ENCODE measurements at places on chromosomes 1 and 21. TPM values are rescaled to one million over a fixed set of nuclear protein-coding genes. Genes with fewer than 3 reads are reported as not detected.

DNA sequence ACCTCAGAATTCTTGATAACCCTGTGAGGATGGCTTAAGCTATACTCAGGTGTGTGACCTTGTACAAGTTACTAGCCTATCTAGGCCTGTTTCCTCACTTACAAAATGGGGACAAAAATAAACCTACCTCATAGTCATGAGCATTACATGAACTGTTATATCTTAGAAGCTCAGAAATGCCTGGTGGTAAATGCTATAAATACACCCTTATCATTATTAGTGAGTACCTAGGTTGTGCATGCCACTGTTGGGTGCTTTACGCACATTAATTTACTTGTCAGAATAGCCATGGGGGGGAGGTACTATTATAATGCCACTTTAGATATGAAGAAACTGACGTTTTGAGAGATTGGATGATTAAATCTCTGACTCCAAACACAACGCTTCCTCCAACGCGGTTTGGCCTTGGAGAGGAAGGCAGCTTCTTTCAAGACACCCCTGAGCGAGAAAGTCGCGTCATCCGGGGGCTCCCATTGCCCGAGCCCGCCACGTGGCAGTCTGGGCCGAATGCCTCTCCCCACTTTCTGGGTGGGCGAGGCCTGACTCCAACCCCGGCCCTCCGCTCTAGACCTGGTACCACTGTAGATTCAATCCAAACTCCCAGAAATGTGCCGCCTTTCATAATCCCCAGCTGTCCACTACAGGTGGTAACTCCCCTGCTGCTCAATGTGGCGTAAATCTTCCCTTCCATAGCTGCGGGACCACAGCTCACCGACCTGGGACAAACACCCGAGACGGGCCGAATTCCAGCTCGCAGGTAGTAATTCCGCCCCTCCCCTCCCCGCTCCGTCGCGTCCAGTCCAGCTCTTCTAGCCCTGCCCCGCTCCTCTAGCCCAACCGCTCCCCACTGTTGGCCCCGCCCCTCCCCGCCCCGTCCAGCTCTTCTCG is 771 bp upstream of the RAD54L start:
- peak; percentile 69 for DNase-seq
- peak overlapping the region; percentile 46 for H3K4me3 ChIP-seq
- peaks cover 3% of the 10 kb centered on the region for H3K36me3 ChIP-seq

DNA sequence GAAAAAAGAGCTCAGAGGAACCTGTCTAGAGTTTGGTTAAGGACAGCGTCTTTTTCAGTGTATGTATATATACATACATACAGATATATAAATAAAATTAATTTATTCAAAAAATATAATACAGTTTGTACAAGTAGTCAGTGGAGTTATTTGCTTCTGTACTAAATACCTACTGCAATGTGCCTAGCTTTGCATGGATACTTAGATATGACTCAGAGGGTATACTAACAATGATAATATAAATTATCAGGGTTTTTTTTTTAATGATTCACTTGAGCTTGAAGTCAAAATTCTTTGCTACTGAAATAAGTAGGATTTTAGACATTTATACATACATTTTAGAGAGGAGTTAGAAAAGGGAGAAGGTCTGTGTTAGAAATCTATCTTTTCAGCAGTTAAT is 117.9 kb downstream of the PHTF1 start:
- no peak for DNase-seq
- no peak overlapping the region for H3K4me3 ChIP-seq
- H3K36me3 ChIP-seq = no peaks in the 10 kb centered on the region

DNA sequence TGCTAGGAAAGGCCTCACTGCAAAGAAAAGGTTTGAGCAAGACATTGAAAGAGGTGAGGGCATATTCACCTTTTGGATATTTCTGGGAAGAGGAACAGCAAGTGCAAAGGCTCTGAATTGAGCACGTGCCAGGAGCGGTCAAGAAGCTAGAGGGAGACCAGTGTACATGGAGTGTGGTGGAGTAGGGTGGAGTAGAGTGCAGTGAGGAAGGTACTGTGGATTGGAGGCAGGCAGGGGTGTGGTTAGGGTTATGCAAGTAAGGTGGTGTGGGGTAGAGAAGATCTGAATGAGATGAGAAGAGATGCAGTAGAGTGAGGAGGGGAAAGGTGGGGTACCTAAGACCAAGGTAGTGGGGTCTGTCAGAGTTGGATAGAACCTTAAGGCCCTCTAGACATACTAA is 119.6 kb downstream of the OMA1 start:
- no peak overlapping the region for H3K27ac ChIP-seq
- H3K4me3 ChIP-seq = no peak overlapping the region
- H3K27me3 ChIP-seq = peaks cover 29% of the 10 kb centered on the region
- peaks cover 4% of the 10 kb centered on the region for H3K4me1 ChIP-seq

DNA sequence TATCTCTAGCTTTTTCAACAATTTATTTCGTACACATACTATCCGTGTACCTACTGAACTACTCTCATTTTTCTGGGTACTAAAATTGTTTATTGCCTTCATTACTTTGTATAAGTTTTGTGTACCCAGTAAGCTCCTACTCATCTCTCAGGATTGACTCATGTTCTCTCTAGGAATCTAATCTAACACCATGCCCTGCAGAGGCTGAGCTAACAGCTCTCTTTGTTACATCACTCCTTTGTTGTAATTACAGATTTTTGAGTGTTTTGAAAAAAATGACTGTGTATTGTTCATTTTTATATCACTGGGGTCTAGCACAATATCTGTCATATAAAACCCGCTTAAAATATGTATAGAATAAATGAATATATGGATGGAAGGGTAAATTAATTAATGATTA is 167.1 kb downstream of the ATP6V1G3 start:
- H3K27me3 ChIP-seq = no peaks in the 10 kb centered on the region
- peak; percentile 45 for DNase-seq
- H3K27ac ChIP-seq = no peak overlapping the region

- H3K27ac ChIP-seq = no peak overlapping the region
- no peaks in the 10 kb centered on the region for H3K27me3 ChIP-seq
- no peaks in the 10 kb centered on the region for H3K4me1 ChIP-seq
- no peaks in the 10 kb centered on the region for H3K36me3 ChIP-seq
- DNase-seq = no peak
- no peak overlapping the region for H3K4me3 ChIP-seq
Observed at GRCh38 chr1:109802901-109803561, 39.3 kb upstream of the EPS8L3 start.

GRCh38 chr1:150372580-150372979 is 8.6 kb downstream of the RPRD2 start:
- no peak overlapping the region for H3K27ac ChIP-seq
- H3K27me3 ChIP-seq = no peaks in the 10 kb centered on the region
- DNase-seq = no peak
- peaks cover 15% of the 10 kb centered on the region for H3K4me1 ChIP-seq
- H3K4me3 ChIP-seq = no peak overlapping the region

DNA sequence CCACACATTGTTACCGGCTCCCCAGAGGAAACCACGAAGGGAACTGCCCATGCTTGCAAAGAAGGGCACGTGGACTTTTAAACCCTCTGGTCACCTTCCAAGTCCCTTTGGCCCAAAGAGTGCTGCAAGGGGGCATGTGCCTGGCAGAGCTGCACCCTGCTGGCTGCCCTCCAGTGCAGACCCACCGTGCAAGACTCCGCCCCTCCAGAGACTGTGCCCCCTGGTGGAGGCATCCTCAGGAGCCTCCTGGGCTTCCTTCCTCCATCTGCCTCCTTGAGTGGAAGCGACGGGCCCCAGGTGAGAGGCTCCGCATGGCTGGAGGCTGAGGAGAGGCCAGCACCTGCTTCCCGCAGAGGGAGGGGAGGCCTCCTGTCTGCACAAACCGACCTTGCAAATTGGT is 100.6 kb downstream of the CRYAA start:
- no peaks in the 10 kb centered on the region for H3K27me3 ChIP-seq
- no peaks in the 10 kb centered on the region for H3K4me1 ChIP-seq
- H3K36me3 ChIP-seq = no peaks in the 10 kb centered on the region
- no peak overlapping the region for H3K4me3 ChIP-seq

- no peak overlapping the region for H3K27ac ChIP-seq
- H3K4me3 ChIP-seq = no peak overlapping the region
- DNase-seq = no peak
- H3K4me1 ChIP-seq = no peaks in the 10 kb centered on the region
- H3K36me3 ChIP-seq = no peaks in the 10 kb centered on the region
Observed at GRCh38 chr1:184425449-184426277, 38.8 kb downstream of the C1orf21 start.

- H3K4me1 ChIP-seq = no peaks in the 10 kb centered on the region
- no peak overlapping the region for H3K4me3 ChIP-seq
- DNase-seq = peak; percentile 80
- no peaks in the 10 kb centered on the region for H3K36me3 ChIP-seq
- no peak overlapping the region for H3K27ac ChIP-seq
Observed at GRCh38 chr1:55474168-55474786, 259.1 kb upstream of the USP24 start.

- no peak for DNase-seq
- H3K27ac ChIP-seq = no peak overlapping the region
- H3K27me3 ChIP-seq = no peaks in the 10 kb centered on the region
- no peak overlapping the region for H3K4me3 ChIP-seq
Observed at GRCh38 chr1:166999075-166999474, 10.0 kb downstream of the MAEL start.

- H3K36me3 ChIP-seq = no peaks in the 10 kb centered on the region
- no peak overlapping the region for H3K4me3 ChIP-seq
- peak overlapping the region; percentile 68 for H3K27ac ChIP-seq
- H3K27me3 ChIP-seq = no peaks in the 10 kb centered on the region
- no peak for DNase-seq
Observed at GRCh38 chr1:91799863-91800262, 86.1 kb downstream of the TGFBR3 start.

GRCh38 chr1:56967900-56968832 is 2.4 kb upstream of the C8B start:
- H3K4me1 ChIP-seq = peaks cover 16% of the 10 kb centered on the region
- no peaks in the 10 kb centered on the region for H3K36me3 ChIP-seq
- H3K27me3 ChIP-seq = no peaks in the 10 kb centered on the region
- DNase-seq = peak; percentile 63

GRCh38 chr1:116270316-116271057 is 102.6 kb upstream of the ATP1A1 start:
- H3K27ac ChIP-seq = no peak overlapping the region
- H3K36me3 ChIP-seq = no peaks in the 10 kb centered on the region
- H3K4me3 ChIP-seq = no peak overlapping the region
- no peak for DNase-seq
- H3K27me3 ChIP-seq = no peaks in the 10 kb centered on the region

- H3K4me1 ChIP-seq = peaks cover 33% of the 10 kb centered on the region
- H3K36me3 ChIP-seq = no peaks in the 10 kb centered on the region
- no peak overlapping the region for H3K4me3 ChIP-seq
- H3K27ac ChIP-seq = no peak overlapping the region
- no peaks in the 10 kb centered on the region for H3K27me3 ChIP-seq
Observed at GRCh38 chr1:63912643-63913042, 138.8 kb downstream of the ROR1 start.

The FMO5 gene
- 1.8 TPM for total RNA-seq

The UROD gene
- total RNA-seq = 142 TPM

The ELF3 gene
- 28.7 TPM for total RNA-seq

The SGIP1 gene
- total RNA-seq = 2.6 TPM

The KRTAP10-8 gene
- total RNA-seq = not detected

The BARHL2 gene
- not detected for total RNA-seq

The TMOD4 gene
- total RNA-seq = 0.48 TPM

The SVBP gene
- total RNA-seq = 28.8 TPM
